ENCODE measurements at places on chromosomes 7 and 10.

DNA sequence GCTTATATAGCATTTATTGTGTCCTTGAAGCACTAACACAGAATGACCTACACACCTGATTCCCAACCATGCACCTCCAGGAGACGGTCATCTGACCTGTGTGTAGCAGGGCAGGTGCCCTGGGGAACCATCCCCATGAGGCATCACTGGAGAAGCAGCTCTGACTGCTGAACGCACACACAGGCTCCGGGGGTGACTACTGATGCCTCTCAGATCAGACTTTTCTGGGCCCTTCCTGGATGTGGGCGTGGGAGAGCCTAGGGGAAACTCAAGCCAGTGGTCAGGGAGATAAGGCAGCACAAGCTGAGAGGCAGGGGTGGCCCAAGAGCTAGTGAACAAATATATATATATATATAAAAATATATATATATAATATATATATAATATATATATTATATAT lies 37.6 kb downstream of the CPXM2 start:
- no peak overlapping the region for H3K4me3 ChIP-seq
- H3K4me1 ChIP-seq: peaks cover 13% of the 10 kb centered on the region
- H3K36me3 ChIP-seq: no peaks in the 10 kb centered on the region
- no peak overlapping the region for H3K27ac ChIP-seq

DNA sequence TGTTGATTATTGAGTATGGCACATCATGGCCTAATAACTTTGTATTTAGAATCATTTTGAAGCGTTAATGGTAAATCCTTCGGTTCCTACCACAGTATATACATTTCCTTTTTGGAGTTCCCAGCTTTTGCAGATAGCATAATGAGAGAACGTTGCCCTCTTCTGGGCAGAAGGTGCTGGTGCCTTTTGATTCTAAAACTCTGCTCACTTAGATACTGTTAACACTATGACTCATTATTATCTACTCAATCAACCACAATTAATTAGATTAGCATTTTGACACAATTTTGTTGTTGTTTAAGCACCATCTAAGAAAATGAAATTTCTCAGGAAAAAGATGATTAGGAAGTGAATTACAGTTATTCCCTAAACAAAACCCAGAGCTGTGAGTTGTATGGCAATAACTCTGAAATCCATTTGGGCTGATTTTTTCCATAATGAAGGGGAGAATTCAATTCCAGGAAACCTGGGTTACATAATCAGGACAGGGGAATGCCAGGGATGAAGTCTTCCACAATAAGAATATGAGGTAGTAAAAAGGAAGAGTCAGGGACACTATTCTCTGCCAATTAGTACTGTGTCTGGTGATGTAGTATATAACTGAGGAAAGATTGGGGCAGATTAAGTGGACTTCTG lies 11.5 kb upstream of the DLD start:
- DNase-seq: peak; percentile 22
- H3K4me1 ChIP-seq: no peaks in the 10 kb centered on the region
- no peaks in the 10 kb centered on the region for H3K36me3 ChIP-seq
- H3K4me3 ChIP-seq: no peak overlapping the region

GRCh38 chr7:13794581-13794980 lies 194.9 kb downstream of the ETV1 start:
- peaks cover 3% of the 10 kb centered on the region for H3K27me3 ChIP-seq
- no peak overlapping the region for H3K4me3 ChIP-seq
- DNase-seq: no peak
- H3K27ac ChIP-seq: no peak overlapping the region
- H3K36me3 ChIP-seq: no peaks in the 10 kb centered on the region

GRCh38 chr10:4083509-4084003 lies 298.5 kb upstream of the KLF6 start:
- H3K27ac ChIP-seq: no peak overlapping the region
- H3K27me3 ChIP-seq: peaks cover 2% of the 10 kb centered on the region
- H3K36me3 ChIP-seq: peaks cover 3% of the 10 kb centered on the region
- no peak for DNase-seq

DNA sequence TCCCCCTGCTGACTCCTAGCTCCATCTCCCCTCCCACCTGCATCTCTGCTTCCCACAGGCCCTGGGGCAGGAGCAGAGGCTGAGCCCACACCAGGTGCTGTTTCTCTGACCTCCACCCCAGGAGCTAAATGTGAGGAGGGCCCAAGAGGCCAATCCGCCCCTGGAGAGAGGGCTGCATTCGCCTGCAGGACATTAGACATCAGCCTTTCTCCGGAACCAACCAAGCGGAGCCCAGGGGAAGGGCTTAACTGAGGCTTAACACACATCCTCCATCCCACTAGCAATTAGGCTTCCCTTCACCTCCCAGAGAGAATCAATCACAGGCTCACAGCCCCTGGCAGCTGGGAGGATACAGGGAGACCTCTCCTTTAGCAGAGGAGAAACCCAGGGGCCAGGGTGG lies 50.5 kb downstream of the SH3PXD2A start:
- H3K4me3 ChIP-seq: peak overlapping the region; percentile 28
- DNase-seq: peak; percentile 64
- H3K36me3 ChIP-seq: peaks cover 14% of the 10 kb centered on the region
- H3K27ac ChIP-seq: peak overlapping the region; percentile 53
- peaks cover 71% of the 10 kb centered on the region for H3K4me1 ChIP-seq

DNA sequence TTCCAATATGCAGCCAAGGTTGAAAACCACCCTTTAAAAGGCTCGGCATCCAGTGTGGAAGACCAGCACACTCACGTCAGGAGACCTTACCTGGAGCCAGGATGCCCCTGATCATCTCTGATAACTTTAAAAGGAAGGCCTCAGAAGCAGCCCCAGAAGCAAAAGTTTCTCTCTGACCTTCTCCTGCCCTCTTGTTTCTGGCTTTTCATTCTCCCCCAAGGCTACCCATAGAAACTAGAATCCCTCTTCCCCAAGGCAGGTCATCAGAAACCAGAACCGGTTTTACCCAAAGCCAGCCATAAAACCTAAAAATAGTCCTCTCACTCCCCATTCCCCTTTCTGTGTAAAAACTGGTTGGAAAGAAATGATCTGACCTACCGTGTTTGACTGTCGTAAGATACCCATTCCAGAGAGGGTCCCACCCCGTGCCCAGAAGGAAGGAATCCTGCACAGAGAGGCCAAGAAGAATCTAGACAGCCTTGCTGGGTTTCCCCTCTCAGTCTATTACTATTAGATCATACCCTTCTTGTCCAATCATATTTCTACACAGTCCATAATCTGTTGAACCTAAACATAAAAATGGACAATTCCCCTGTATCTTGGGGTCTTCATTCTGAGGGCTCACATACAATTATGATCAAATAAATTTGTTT lies 17.5 kb upstream of the TSPAN14 start:
- H3K36me3 ChIP-seq: peaks cover 35% of the 10 kb centered on the region
- H3K4me3 ChIP-seq: no peak overlapping the region
- peak overlapping the region; percentile 83 for H3K27ac ChIP-seq
- no peak for DNase-seq
- peaks cover 38% of the 10 kb centered on the region for H3K4me1 ChIP-seq

- peaks cover 12% of the 10 kb centered on the region for H3K36me3 ChIP-seq
- H3K27ac ChIP-seq: peak overlapping the region; percentile 38
- no peak overlapping the region for H3K4me3 ChIP-seq
- peaks cover 17% of the 10 kb centered on the region for H3K4me1 ChIP-seq
Observed at GRCh38 chr10:74056050-74056818, 58.3 kb downstream of the VCL start.

DNA sequence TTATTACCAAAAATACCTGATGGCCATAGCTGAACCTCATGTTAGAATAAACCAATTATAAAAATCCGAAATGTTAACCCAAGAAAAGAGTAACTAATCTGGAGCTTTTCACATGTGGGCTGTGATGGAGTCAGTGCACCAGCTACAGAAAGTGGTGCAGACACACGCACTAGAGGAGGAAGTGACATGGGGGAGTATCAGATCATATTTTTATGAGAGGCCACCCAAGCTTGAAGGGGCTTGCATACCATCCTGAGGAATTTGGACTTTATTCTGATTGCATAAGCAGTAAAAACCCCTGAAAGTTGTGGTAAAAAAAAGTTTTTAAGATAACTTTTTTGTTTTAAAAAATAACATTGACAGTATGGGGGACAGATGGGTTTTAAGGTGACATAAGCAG lies 1148.5 kb upstream of the CELF2 start:
- H3K27ac ChIP-seq: peak overlapping the region; percentile 76
- H3K4me3 ChIP-seq: no peak overlapping the region
- no peaks in the 10 kb centered on the region for H3K36me3 ChIP-seq
- DNase-seq: no peak

DNA sequence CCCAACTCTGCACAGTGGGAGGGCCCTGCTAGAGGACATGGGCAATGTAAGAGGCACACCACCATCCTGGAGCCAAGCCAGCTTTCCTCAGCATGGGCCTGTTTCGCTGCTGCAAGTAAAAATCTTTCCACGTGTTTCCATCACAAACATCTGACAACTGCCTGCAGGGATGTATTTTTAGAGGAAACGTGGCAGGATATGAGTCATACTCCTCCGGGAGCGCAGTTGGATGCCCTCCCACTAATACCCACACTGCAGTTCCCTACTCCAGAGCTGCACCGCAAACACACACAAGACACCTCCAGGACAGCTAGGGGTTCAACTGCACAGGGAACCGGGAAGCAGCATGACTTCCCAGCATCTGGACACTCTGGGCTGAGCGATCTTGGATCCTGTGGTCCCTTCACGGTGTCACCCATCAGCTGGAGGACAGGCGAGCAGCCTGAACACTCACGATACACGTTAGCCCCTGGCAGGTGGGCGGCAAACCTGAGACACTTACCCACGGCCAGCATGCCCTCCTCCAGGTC lies 26.1 kb downstream of the PLAC9 start:
- H3K4me1 ChIP-seq: peaks cover 50% of the 10 kb centered on the region
- DNase-seq: no peak
- no peak overlapping the region for H3K27ac ChIP-seq
- H3K36me3 ChIP-seq: peaks cover 28% of the 10 kb centered on the region
- peaks cover 5% of the 10 kb centered on the region for H3K27me3 ChIP-seq

- no peak overlapping the region for H3K27ac ChIP-seq
- no peak overlapping the region for H3K4me3 ChIP-seq
- H3K27me3 ChIP-seq: no peaks in the 10 kb centered on the region
- H3K36me3 ChIP-seq: no peaks in the 10 kb centered on the region
- H3K4me1 ChIP-seq: peaks cover 22% of the 10 kb centered on the region
Observed at GRCh38 chr10:50648089-50648934, 24.6 kb upstream of the SGMS1 start.

- no peak overlapping the region for H3K27ac ChIP-seq
- no peaks in the 10 kb centered on the region for H3K36me3 ChIP-seq
- H3K4me1 ChIP-seq: no peaks in the 10 kb centered on the region
- DNase-seq: no peak
Observed at GRCh38 chr10:130809761-130810515, 501.6 kb downstream of the TCERG1L start.

DNA sequence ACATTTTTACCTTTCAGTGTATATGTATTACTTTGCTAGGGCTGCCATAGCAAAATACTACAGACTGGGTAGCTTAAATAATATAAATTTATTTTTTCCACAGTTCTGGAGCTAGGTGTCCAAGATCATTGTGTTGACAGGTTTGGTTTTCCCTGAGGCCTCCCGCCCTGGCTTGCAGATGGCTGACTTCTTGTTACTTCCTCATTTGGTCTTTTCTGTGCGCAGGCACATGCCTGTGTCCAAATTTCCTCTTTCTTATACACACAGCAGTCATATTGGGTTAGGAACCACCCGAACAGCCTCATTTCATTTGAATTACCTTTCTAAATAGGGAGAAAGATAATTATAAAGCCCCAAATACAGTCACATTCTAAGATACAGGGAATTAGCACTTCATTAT lies 521.6 kb upstream of the SORCS1 start:
- H3K27ac ChIP-seq: no peak overlapping the region
- no peak for DNase-seq
- H3K4me1 ChIP-seq: no peaks in the 10 kb centered on the region
- peaks cover 9% of the 10 kb centered on the region for H3K27me3 ChIP-seq
- no peak overlapping the region for H3K4me3 ChIP-seq

DNA sequence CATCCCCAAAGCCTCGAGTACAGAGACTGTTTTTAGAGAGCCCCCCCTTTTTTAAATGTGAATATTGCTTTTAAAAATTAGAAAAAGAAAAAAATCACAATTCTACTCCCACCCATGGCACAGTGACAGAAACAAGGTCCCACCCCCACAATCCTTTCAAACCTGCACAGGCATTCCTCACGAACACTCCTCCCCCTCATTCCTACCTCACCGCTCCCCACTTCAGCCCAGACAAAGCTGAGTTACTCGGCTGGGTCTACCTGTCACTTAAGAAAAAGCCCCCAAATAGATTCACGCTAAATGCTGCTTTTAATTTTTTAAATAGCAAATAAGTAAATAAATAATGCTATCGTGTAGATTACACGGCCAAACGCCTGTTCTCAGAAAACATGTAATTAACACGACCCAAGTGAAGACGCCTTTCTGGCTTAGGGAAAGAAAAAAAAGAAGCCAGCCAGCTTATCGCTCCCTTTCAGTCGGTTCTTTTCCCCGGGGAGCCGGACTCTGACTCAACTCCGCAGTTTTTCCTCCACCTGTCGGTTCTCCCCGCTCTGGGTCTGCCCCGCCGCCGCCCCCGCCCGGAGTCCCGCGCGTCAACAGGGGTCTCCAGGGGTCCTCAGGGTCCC lies 739 bp downstream of the MPP7 start:
- H3K4me3 ChIP-seq: peak overlapping the region; percentile 89
- H3K4me1 ChIP-seq: peaks cover 20% of the 10 kb centered on the region
- H3K27ac ChIP-seq: peak overlapping the region; percentile 18

DNA sequence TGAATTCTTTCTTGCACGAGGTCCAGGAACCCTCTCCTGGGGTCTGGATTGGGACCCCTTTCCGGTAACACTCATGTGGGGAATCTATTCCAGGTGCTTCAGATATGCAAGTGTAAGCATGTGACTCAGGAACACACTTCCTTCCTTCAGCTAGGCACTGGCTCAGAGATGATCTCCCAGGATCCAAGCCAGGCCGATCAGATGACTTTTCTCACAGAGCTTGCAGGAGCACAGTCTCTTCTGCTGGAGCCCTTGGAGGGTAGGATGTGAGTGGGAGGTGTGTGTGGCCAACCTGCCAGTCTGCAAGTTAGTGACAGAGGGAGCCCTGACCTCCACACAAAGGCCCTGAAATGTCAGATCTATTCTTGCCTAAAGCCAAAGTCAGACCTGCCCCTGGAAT lies 108.3 kb downstream of the CPXM2 start:
- H3K4me3 ChIP-seq: no peak overlapping the region
- no peaks in the 10 kb centered on the region for H3K4me1 ChIP-seq
- H3K36me3 ChIP-seq: no peaks in the 10 kb centered on the region
- H3K27ac ChIP-seq: no peak overlapping the region

Measured in nephron progenitor cell (in vitro differentiated cells).